ENCODE measurements at places on chromosomes 5 and 9.

DNA sequence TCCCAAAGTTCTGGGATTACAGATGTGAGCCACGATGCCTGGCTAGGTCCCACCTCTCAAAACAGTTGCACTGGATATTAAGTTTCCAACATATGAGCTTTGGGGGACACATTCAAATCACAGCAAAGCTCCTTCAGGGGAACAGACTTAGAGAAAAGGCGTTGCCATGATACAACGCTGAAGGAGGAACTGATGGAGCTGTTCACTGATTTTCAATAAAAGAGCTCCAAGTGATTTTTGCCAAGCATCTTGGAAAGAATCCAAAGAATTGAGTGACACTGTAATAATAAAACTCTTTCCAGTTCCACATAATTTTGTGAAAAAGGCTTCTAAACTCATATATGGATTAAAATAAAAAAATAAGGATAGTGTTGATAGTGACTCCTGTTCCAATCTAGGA is 72.5 kb downstream of the CSNK1A1 start:
- no peak for DNase-seq

DNA sequence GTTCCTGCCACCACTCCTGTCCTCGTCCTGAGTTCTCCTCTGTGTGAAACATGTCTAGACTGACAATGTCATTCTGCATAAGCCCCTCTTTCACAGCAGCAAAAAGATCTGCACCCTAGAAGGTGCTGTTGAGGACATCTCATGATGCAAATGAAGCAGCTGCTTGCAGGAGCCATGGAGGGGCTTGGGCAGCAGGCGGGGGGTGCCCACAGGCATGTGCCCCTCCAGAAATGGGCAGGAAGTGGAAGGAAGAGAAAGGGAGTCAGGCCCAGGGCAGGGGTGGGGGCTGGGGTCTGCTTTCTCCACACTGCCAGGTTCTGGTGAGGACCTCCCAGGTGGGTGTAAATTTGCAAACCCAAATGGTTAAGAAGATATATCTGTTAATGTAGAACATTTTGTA is 54.5 kb upstream of the KCNMB1 start:
- no peak for DNase-seq

GRCh38 chr9:34892886-34893285 is 65.2 kb upstream of the PHF24 start:
- DNase-seq: no peak

DNA sequence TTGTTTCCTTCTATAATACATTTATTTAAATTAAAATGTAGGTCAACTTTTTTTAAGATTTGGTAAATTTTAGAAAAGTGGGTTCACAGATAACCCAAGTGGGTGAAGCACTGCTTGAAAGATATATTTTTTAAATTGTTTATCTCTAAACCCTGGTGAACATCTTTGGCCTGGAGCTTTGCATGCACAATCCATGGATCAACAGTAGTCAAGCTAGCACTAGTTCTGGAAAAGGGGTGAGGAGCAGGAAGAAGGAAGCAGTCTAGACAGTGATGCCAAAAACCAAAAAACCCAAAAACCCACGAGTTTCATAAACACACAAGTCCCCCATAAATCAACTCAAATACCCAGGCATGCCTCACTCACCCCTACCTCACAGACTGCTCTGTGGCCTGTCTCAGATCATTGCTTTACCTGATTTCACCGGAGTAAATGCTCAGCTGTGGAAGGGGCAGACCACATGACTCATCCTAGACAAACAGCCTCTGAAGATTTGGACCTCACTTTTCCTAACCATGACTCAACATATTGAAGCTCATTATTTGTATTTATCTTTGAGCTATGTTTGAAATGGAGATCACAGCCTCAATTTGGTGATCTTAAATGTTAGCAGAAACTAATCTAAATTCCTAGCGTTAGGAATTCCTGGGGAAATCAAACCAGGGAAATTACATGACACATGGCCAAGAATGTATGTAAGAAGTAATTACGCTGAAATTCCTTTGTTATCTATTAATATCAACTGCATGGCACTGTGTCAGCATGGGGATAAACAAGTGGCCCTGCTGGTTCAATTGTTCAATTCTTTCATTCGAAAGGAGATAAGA is 149.6 kb downstream of the ZNF608 start:
- no peak for DNase-seq

- DNase-seq: no peak
Measured at GRCh38 chr9:7104625-7105024, 346.9 kb downstream of the KDM4C start.

DNA sequence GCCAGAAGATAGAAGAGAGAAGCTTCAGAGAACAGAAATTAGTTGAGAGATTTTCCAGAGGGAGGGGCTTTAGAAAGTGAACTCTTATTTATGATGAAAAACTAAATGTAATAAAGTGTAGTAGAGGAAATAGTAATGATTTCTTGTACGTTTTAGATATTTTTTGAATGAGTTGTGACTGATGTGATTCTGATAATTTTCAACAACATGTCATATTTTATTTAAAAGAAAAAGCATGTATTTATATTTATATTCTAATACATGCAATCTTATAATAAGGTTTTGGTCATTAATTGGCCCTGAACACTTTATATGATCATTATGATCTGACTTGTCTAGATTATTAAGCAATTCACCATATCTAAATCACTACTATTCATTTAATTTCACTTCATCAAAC is 735.2 kb upstream of the CDH9 start:
- no peak for DNase-seq

GRCh38 chr5:112419164-112419985 is at the start of gene EPB41L4A:
TSS of gene EPB41L4A (minus strand) at chr5:112419277. CDS start at chr5:112419039, 238 bp downstream.
- DNase-seq: no peak

DNA sequence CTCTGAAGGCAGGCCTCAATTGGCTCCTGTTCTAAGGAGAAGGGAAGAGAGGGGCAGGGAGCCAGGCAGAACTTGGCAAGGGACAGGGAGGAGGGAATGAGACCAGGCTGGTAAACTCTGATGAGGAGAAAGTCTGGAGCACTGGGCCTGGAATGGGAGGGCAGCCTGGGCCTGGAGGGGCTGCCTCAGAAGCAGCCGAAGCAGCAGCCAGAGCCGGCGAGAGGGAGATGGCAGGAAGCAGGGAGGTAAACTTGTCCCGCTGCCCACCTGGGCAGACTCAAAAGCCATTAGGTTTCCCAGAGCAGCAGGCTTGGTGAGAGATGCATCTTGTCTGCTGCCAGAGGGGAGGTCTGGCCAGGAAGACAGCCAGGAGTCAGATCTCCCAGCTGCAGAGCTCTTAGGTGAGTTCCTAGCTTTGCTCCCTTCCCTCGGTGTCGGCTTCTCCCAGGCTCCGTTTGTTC is 37.0 kb upstream of the CRB2 start:
- DNase-seq: no peak

- no peak for DNase-seq
Measured at GRCh38 chr9:99008203-99008602, 64.5 kb downstream of the COL15A1 start.

GRCh38 chr9:38295764-38296163 is 96.7 kb upstream of the ALDH1B1 start:
- DNase-seq: no peak

DNA sequence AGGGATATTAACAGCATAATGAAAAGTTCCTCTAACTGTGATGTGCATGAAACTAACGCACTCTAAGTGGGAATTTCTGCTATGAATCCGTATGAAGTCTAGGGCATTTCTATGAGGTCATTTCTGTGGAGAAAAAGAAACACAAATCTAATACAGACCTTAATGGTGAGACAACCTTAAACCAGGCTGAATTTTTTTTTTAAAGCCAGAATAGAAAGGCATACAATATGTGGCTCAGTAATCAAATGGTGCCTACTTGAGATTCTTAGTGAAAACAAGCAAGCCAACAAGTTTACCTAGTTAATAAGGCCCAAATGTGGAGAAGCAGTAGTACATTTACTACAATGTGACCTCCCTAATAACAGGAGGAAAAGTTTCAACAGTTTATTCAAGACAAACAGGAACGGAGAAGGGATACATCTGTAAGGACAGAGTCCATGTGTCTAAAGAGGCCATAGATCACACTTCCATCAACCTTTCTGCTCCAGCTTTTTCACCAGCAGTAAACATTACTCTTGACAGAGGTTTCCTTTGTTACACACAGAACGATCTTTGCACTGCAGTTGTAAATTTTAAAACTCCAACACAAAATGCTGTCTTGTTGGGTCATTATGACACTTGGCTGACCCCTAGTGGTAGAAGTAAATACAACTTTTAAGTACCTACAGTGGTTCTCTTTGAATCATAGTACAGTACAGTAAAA is 26.2 kb downstream of the CARNMT1 start:
- no peak for DNase-seq

DNA sequence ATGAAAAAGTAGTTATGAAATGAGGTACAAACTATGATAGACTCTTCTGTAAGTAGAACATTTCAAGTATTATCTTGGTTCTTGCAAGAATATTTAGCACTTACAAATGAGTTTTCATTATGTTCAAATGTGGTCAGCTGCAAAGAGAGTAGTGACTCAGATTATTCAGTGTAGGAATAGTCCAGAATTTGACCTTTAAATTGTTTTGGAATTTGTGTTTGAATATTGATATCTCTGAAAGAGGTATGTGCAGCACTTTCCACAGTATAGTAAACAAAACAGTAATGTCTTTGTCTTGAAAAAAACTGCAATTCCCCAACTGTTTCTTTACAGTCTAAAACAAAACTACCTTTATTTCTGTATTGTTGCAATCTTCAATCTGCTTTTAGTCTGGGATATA is 56.1 kb downstream of the WDR70 start:
- no peak for DNase-seq
